ENCODE measurements at places on chromosomes 7 and 10. TPM values are rescaled to one million over a fixed set of nuclear protein-coding genes. Genes with fewer than 3 reads are reported as not detected.

Gene MAGI2
- 0.80 TPM for total RNA-seq

Gene TMEM196
- total RNA-seq, result not detected

Gene FAM221A
- total RNA-seq, result 4.0 TPM

Gene GJD4
- not detected for total RNA-seq

Gene OLAH
- total RNA-seq, result 11.7 TPM

Gene HSPA12A
- total RNA-seq, result 3.9 TPM

Gene FAM241B
- 2.9 TPM for total RNA-seq

Gene MXI1
- total RNA-seq, result 35.8 TPM

Gene PRR15
- 0.92 TPM for total RNA-seq

DNA sequence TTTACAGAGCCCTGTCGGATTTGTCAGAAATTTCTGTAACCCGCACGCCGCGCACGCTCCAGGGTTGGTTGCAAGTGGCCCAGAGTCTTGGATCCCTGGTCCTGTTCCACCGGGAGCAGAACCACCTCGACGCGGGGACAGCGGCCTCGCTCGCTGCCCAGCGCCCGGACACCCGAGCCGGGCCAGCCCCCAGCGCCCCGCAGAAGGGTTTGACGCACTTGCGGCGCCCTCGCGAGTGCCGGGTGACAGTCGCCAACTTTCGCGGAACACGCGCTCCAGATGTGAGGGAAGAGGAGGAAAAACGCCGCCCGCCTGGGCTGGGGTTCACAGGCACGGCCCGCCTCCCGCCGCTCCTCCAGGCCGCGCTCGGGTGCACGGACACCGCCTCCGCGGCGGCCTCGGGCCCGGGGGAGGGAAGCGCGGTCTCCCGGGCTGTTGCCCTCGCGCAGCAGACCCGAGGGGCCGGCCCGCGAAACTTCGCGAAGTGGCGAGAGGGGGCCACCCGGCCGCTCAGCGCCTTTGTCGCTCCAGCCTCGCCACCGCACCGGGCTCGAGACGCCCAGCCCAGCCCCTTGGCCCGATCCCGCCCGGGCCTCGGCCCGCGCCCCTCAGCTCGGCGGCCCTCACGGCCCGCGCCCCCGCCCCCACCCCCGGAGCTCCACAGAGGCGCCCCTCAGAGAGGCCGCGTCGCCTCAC is 514 bp downstream of the RNF216 start:
- peak; percentile 70 for ATAC-seq

- ATAC-seq, result no peak
Measured at GRCh38 chr7:133934262-133934976, 192.7 kb upstream of the LRGUK start.

DNA sequence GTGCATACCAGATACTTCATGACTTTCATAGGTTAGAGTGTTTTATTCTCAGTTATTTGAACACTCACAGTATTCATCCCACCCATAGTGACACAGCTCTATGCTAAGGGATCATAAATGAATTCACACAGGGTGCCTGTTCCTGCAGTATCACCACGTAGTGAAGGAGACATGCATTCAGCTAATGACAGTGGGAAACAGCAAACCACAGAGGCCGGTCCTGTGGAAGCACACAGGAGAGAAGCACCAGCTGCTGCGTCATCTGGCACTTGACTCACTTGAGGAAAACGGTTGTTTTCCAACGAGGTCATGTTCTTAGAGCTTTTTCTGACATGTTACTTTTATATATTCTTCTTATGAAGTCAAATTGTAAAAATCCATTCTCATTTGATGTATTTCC is 73.0 kb downstream of the UBE3C start:
- no peak for ATAC-seq

DNA sequence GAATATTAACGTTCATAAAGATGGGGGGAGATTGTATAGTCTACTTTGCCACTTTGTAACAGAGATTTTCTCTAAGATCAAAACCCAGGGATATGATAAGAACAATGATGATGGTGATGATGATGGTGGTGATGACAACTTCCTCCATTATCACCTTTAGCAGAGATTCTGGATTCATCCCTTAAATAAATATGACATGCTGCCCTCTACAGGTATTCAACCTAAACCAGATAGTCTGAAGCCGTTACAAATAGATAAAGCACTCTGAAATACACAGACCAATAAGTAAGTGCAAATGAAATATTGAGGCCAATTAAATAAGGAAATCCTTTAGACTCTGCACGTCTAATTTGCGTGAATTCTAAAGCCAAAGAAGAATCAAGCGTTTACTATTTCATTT is 211.5 kb downstream of the CREB5 start:
- peak; percentile 36 for ATAC-seq

- no peak for ATAC-seq
Measured at GRCh38 chr10:2784766-2785165, 282.6 kb upstream of the PFKP start.

DNA sequence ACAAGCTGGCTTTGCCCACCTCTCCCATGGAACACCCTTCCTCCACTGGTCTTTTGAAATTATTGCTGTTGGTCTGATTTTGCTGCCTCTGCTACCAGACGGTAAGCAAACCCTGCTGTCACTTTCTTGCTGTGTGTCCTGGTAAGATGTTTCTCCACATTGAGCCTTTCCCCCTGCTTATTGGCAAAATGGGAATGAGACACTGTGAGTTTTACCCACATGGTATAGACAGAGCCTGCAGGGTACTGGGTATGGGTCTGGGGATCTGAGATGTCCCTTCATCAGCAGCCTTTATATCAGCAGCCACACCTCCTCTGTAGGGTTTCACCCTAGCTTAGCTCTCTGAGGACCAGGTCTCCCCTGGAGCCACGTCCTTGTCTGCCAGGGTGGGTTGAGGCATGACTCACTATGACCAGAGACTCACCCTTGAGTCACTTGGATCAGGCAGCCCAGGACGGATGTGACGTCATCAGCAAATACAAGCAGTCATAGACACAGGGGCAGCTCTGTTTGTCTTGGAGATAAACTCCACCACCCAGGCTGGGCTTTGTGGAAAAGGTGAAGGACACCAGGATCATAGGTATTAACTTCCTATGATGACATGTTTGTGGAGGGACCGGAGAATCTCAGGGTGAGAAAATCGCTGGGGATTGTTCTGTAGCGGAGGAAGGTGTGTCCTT is 17.9 kb upstream of the BAIAP2L1 start:
- ATAC-seq, result peak; percentile 95

DNA sequence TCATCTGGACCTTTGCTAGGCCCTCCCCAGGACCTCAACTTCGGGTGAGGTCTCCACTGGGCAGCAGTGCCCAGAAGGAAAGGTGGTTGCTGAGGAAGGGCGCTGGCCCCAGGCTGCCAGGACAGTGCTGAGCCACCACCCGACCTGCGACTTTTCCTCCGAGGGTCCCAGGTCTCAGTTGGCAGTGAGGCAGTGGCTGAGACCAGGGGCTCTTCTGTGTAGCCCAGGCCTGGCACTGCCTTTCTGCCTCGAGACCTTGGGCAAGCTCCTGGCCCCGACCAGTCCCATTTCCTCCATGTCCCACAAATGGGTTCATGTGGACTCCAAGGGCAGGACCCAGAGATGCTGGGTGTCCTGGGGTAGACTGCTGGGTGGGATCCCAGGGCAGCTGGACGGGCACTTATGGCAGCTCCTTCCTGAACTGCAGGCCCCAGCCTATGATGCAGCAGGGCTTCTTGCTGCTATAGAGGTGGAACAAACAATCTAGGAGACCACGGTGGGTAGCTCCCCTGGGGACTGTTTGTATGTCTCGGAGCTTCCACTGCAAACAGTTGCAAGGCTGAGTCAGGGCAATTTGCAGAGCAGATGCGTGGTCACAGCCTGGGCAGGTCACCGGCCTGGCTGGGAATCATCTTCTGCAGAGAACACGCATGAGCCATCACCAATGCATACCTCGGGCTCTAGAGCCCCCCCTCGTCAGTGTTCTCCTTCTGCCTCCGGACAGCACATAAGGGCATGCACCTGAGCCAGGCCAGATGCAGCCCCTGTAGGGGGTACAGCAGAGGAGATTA is 17.9 kb upstream of the LRRC18 start:
- peak; percentile 11 for ATAC-seq

- no peak for ATAC-seq
Measured at GRCh38 chr10:112827951-112828350, 122.1 kb upstream of the TCF7L2 start.

DNA sequence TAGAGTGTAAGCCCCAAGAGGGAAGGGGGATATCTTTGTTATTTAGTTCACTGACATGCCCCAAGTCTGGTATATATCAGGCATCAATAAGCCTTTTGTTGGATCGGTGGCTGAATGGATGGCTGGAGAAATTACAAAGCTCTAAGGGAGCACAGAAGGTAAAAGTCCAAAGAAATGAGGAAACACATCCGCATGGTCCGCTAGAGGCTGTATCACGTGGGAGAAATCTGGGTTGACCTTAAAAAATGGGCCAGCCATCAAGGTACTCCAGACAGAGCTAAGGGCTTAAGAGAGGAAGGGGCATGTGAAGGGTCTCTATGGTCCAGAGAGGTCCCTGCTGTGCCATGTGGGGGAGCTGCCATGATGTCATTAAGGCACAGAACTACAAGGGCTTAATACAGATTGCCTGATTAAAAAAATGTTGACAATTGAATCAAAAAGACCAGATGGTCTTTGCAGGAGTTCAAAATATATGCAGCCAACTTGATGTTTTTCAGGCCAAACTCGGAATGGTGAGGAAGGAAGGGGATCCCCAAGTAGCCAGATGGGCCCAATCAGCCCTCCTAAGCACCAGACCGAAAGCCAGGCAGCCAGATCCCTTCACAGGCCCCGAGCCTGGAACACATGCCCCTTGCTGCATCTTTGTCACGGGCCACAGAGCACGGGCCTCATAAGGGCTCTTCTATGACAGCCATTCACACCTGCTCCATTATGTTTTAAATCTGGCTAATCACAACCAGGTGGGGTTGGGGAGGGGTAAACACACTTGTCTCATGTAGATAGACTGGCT is 31.9 kb downstream of the SCRN1 start:
- no peak for ATAC-seq

- ATAC-seq, result peak; percentile 12
Measured at GRCh38 chr10:95837356-95837776, 70.4 kb upstream of the CC2D2B start.

DNA sequence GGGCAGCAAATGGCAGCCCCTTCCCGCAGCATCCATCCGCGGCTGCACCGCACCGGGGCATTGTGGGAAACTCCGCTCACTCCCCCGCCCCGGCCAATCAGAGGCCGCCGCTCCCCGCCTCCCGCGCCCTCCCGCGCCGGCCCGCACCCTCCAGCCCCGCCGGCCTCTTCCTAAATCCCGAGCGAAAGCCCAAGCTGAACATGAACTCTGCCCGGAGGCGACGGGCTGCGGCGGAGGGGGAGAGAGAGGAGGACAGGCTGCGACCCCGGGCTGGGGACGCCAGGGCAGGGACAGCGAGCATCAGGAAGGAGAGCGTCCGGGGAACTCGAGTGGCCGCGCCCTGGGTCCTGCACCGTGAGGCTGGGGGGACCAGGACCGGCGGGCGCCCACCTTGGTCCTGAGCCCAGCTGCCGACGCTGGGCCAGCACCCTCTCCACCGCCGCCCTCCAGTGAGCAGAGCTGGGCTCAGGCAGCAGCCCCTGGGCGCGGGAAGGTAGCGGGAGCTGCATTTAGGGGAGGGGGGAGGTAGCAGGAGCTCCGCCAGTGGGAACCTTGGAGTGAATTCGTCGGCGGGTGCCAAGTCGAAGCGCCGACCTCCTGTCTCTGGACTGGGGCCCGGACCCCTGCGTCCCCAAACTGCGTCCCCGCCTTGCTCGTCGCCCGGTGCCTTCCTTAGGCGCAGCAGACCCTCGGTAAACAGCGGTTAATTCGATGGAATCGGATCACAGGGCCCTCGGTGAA is at the start of gene DGKI:
Gene DGKI (minus strand): TSS at position 148 of the 741 bp plus-strand sequence.
- peak; percentile 25 for ATAC-seq

DNA sequence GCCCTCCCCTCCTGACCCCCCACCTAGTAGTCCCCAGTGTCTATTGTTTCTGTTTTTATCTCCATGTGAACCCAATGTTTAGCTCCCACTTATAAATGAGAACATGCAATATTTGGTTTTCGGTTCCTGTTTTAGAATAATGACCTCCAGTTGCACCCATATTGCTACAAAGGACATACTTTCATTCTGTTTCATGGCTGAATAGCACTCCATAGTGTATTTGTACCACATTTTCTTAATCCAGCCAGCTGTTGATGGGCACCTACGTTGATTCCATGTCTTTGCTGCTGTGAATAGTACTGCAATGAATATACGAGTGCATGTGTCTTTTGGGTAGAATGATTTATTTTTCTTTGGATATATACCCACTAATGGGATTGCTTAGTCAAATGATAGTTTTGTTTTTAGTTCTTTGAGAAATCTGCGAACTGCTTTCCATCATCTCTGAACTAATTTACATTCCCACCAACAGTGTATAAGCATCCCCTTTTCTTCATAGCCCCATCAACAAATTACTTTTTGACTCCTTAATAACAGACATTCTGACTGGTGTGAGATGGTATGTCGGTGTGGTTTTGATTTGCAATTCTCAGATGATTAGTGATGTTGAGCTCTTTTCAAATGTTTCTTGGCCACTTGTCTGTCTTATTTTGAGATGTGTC is 128.4 kb upstream of the PHYHIPL start:
- no peak for ATAC-seq

GRCh38 chr10:115050375-115051010 is 42.7 kb upstream of the ATRNL1 start:
- ATAC-seq, result no peak

DNA sequence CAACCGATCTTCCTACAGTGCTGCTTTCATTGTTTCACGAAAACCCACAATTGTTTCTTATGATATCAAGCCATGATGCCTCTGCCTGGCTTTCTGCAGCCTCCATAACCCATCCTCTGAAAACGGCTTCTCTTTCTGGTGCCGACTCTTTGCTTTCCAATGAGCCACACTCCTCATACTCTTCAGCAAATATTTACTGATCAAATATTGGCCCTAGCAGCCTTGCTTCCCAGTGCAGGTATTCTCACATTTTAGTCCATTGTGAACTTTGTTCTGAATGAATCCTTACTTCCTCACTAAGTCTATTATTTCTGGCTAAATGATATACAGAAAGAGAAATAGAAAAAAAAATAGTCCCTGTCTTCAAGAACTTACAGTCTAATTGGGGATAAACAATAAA is 35.5 kb downstream of the LAMB1 start:
- ATAC-seq, result no peak

DNA sequence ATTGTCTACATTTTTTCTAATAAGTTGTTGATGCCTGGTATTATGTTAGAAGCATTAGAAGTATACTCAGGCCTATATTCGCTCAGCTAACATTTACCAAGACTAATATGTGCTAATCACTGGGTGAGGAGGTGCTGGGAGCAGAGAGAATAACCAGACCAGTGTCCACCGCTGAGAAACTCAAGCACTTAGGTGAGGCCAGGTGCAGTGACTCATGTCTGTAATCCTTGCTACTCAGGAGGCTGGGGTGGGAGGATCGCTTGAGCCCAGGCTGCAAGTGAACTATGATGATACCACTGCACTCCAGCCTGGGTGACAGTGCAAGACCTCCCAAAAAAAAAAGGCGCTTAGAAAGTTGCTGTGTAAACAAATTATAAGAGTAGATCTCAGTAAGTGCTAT is 182.2 kb upstream of the AOAH start:
- no peak for ATAC-seq

Data from esophagus mucosa (tissue), 1 donor.